ENCODE measurements at places on chromosomes 6 and 20. TPM values are rescaled to one million over a fixed set of nuclear protein-coding genes. Genes with fewer than 3 reads are reported as not detected.
A peak's percentile ranks its signal among the peaks of the same experiment; 100 is the strongest.

Gene SIGLEC1
- total RNA-seq: 22.2 TPM

Gene KCNQ5
- total RNA-seq: 2.6 TPM

Gene KCTD20
- total RNA-seq: 20.3 TPM

Gene RAET1L
- not detected for total RNA-seq

Gene RBM39
- total RNA-seq: 770 TPM

Gene SYCP2
- total RNA-seq: 12.1 TPM

Gene SLC17A9
- 15.2 TPM for total RNA-seq

- no peaks in the 10 kb centered on the region for H3K36me3 ChIP-seq
- H3K4me3 ChIP-seq: no peak overlapping the region
- H3K27me3 ChIP-seq: no peaks in the 10 kb centered on the region
- DNase-seq: no peak
- H3K27ac ChIP-seq: no peak overlapping the region
Observed at GRCh38 chr20:21994203-21994602, 288.7 kb downstream of the PAX1 start.

- no peak overlapping the region for H3K4me3 ChIP-seq
- H3K27ac ChIP-seq: no peak overlapping the region
- H3K4me1 ChIP-seq: peaks cover 18% of the 10 kb centered on the region
- no peaks in the 10 kb centered on the region for H3K36me3 ChIP-seq
- DNase-seq: no peak
- no peaks in the 10 kb centered on the region for H3K27me3 ChIP-seq
Observed at GRCh38 chr20:4961746-4962145, 39.6 kb downstream of the SLC23A2 start.

DNA sequence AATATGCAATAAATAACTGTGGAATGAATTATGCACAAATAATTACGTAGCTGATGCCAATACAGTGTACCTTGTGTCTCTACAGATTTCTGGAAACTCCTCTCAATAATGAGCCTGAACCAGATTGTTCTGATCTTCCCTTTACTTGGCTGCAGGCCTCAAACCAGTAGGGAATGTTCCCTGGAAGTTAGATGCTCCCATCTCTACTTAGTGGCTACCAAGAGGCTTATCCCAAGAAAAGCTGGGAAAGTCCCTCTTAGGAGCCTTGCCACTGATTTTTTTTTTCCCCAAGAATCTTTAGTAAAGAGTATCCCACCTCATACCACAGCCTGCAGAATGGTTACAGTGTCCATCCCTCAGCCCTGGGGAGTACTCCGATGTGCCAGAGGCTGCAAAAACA, 702.1 kb downstream of the RFPL4B start:
- no peak for DNase-seq
- H3K36me3 ChIP-seq: no peaks in the 10 kb centered on the region
- H3K27ac ChIP-seq: no peak overlapping the region
- no peak overlapping the region for H3K4me3 ChIP-seq
- H3K27me3 ChIP-seq: no peaks in the 10 kb centered on the region

DNA sequence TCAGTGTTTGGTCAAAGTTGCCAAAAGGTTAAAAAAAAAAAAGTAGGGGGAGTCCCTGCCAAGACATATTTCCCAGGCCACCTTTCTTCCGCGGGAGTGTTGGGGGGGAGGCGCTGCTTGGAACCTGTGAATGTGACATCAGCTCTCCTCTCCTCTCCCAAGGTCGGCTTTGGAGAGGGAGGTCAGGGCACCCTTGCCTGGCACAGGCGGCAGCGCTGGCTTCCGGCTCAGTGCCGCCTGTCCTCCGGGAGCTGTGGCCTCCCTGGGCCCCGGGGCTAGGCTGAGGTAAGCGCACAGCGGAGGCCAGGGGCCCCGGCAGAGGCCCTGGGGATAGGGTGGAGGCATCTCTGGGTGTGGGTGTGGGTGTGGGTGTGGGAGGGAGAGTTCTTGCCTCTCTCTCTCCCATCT, 1.9 kb upstream of the EDN1 start:
- H3K36me3 ChIP-seq: no peaks in the 10 kb centered on the region
- peaks cover 12% of the 10 kb centered on the region for H3K27me3 ChIP-seq
- peaks cover 6% of the 10 kb centered on the region for H3K4me1 ChIP-seq
- H3K27ac ChIP-seq: peak overlapping the region; percentile 78
- peak overlapping the region; percentile 29 for H3K4me3 ChIP-seq
- DNase-seq: peak; percentile 44

DNA sequence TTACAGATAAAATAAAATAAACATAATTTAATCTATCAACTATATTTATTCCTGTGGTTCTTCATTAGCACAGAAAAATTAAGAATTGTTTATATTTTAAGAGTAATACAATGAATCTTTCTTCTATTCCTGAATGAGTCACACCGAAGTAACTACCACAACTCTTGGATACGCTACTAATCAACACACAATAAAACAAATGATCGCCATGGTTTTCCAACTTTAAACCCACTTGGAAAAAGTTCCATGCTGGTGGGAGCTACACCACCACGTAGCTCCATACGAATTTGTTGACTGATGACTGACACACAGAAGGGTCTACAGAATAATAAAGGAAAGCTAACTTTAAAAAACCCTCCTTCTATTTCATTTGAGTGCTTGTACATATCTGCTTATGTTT, 135.8 kb upstream of the NEDD9 start:
- DNase-seq: no peak
- H3K27ac ChIP-seq: no peak overlapping the region
- H3K4me1 ChIP-seq: peaks cover 13% of the 10 kb centered on the region
- H3K27me3 ChIP-seq: no peaks in the 10 kb centered on the region
- H3K36me3 ChIP-seq: no peaks in the 10 kb centered on the region

DNA sequence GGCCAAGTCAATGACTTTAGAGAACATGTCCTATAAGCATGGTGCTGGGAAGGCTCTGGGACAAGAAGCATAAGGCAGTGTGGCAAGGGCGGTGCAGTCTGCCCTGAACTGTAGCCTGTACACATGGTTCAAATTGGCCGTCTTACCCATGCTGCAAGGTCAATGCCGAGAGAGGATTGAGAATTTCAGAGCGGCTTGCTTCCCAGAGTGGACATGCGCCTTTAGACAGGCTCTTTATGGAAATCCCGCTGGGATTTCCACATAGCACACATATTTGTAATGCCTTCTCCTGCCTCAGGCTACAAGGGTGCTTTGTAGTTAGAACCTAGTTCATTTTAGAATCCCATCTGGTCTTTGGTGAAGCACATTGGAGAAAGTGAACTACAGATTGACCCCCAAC, 36.1 kb upstream of the CEP162 start:
- DNase-seq: no peak
- no peak overlapping the region for H3K4me3 ChIP-seq
- no peaks in the 10 kb centered on the region for H3K27me3 ChIP-seq
- no peaks in the 10 kb centered on the region for H3K36me3 ChIP-seq
- no peaks in the 10 kb centered on the region for H3K4me1 ChIP-seq

DNA sequence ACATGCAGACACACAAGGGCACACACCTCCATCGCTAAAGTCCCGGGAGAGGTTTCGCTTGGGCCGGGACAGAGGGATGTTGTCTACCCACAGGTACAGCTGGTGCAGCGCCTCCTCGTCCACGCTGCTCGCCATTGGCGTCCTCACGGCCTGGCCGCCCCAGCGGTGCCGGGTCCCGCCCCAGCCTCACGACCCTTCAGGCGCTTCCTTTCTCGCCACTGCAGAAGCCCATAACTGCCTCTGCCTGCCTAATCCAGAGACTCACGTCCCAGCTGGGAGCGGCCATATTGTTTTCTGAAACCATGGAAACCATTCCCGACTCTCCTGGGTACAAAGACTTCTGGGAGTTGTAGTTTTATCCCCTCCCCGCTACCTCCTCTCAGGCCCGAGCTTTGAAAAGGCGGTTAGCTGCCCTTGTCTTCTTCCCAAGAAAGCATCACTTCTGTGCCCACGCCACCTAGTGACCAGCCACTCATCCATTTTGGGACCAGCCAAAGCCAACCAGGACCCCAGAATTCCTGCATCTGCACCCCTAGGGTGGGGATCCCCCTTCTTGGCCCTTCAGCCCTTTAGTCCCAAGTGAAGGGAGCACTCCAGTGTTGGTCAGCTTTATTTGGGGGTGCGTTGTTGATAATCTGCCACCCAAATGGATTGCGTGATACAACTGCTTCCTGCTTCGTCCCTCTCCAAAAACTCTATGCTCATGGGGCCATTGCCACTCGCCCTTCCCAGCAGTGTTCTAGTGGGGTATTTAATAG, at the start of gene SPEF1:
Gene SPEF1 (minus strand): TSS at position 296 of the 758 bp plus-strand sequence. CDS start 161 bp downstream, at position 135.
- peak; percentile 96 for DNase-seq
- peak within 1 kb of the TSS; percentile 58 for H3K27ac ChIP-seq
- H3K4me1 ChIP-seq: peaks cover 61% of the 10 kb centered on the region
- no peaks in the 10 kb centered on the region for H3K36me3 ChIP-seq
- no peaks in the 10 kb centered on the region for H3K27me3 ChIP-seq

DNA sequence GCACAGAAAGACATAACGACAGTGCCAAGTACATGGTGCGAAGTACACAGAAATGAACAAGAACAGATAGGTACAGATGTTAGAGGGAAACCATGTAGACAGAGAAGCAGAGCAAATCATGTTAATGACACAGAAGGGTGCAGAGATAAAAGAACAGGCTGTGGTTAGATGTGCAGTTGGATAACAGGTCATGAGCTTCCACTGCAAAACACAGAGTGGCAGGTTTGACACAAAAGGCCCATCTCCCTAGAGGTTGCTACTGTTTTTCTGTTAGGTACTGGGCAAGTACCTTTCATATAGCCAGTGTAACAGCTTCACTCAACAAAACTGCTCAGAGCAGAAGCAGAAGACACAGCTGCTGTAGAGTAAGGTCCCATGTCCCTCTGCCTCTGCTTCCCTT, 84.6 kb downstream of the AK9 start:
- H3K27me3 ChIP-seq: no peaks in the 10 kb centered on the region
- peaks cover 10% of the 10 kb centered on the region for H3K36me3 ChIP-seq
- H3K4me3 ChIP-seq: no peak overlapping the region
- DNase-seq: peak; percentile 27

DNA sequence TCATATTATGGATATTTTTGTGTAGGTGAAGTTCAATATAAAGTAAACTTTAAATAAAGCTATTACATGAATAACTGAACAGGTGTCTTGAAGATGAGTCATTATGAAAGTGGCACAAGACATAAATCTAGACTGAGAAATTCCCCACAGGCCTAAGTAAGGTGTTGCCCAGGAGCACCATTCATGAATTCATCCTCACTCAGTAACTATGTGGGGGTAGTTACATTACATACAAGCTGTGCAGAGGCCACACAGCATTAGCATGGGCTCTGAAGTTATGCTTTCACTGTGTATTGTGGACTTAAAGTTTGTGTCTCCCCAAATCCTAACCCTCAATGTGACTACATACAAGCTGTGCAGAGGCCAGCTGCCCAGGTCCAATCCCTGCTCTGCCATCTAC, 65.9 kb downstream of the BCAS1 start:
- no peaks in the 10 kb centered on the region for H3K4me1 ChIP-seq
- no peaks in the 10 kb centered on the region for H3K27me3 ChIP-seq
- H3K4me3 ChIP-seq: no peak overlapping the region
- no peak for DNase-seq
- no peaks in the 10 kb centered on the region for H3K36me3 ChIP-seq

DNA sequence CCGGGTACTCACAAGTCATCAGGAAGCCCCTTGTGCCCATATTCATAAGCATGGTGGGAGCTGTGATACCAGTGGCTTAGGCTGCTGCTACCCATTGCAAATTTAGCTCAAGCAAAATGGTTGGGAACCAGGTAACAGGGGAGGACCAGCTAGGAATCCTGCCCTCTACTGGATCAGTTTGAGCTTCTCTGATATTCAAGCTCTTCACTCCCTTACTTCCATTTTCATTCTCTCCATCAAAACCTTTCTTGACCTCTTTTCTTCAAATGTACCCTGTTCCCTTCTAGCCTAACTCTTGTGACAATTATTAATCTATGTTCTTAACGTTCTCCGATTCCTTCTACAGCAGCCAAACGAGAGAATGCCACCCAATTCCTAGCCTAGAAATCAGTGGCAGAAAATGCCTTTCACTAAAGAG, 9.7 kb downstream of the NOL7 start:
- H3K4me1 ChIP-seq: no peaks in the 10 kb centered on the region
- no peak overlapping the region for H3K27ac ChIP-seq
- no peak overlapping the region for H3K4me3 ChIP-seq
- no peaks in the 10 kb centered on the region for H3K27me3 ChIP-seq

DNA sequence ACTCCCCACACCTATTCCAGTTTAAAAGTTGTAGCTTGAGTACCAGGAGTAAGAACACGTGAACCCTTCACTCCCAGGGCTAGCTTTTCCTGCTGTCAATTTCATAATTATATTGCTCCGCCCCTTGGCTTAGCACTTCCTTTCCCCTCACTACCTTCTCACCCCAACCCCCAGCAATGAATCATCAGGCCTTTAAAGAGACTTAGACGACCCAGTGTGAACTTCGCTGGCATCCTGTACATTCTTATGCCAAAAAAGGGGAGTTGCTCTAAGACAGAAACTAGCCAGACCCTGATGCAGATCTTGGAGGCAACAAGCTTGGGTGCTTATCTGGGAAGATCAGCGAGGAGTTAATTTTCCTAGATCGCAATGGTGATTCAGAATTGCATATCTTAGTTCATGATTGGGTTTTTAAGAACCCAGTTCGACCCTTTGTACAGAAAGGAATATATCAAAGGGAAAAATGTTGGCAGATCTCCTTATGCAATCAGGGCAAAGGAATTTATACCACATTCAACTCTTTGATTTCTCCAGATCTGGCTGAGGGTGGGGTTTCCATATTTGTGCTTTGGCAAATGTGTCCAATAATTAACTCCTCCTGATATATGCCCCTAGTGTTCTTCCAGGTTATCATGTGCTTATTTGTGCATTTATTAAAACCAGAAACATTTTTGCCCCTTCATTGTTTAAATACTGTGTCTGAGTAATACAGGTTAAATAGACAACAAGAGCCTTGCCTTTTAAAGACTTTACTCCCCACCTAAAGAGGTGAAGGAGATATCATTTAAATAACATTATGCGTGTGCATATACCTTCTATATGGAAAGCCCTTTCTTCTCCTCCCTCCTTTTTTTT, 8.1 kb upstream of the ATXN1 start:
- H3K4me3 ChIP-seq: no peak overlapping the region
- DNase-seq: peak; percentile 44
- peak overlapping the region; percentile 52 for H3K27ac ChIP-seq
- H3K27me3 ChIP-seq: no peaks in the 10 kb centered on the region

DNA sequence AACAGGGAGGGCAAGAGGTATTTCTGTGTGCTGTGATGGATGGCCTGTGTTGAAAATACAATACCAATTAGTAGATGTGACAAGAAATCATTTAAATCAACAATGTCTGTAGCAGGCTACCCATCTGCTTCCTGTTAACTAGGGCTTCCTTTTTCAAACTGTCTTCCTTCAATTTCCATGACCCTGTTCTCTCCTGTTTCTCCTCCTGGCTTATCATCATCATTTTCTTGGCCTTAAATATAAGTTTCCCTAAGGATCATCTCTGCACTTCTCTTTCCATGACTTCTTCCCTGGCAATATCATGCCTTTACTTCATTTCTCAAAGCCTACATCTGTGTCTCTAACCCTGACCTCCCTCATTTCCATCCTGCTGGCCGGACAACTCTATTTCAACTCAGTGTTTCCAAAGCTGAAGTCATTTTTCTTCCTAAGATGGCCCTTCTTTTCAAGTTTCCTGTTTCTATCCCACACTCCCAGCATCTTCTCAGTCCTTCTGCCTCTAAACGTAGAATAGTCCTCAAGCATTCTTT, 18.2 kb downstream of the ZC2HC1B start:
- no peak overlapping the region for H3K27ac ChIP-seq
- no peak overlapping the region for H3K4me3 ChIP-seq
- no peaks in the 10 kb centered on the region for H3K27me3 ChIP-seq
- H3K36me3 ChIP-seq: no peaks in the 10 kb centered on the region

Measured in stomach (tissue), 19 donors.